Common myeloid progenitor, CD34-positive (primary cell): ENCODE measurements at places on chromosomes 12 and 14.
A peak's percentile ranks its signal among the peaks of the same experiment; 100 is the strongest.

- DNase-seq: no peak
Measured at GRCh38 chr14:56738020-56738419, 72.3 kb downstream of the OTX2 start.

DNA sequence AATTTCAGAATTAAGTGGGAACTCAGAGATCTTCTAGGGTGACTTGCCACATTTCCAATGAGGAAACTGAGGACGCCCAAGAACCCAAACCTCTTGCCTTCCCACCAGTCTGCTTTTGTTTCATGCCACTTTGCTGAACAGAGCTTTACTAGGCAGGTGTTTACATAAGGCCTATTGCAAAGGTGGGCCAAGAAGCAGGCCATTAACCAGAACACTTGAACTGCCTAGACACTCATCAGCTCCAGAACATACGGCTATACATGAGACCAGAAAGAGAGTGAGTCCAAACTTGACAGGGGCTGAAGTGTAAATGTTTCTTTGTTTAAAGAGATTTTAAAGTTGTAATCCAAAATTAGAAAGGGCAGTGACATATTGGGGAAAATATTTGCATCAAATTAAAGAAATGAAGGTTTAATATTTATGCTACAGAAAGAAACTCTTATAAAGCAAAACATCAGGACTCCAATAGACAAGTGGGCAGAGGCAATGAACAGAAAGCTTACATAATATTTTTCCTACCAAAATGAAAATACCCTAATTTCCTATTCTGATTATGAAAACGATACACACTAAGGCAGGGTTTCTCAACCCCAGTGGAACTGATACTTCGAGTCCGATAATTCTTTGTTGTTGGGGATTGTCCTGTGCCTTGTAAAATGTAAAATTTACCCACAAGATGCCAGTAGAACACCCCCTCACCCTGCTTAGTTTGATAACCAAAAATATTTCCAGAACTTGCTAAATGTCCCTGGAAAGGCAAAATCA lies 11.7 kb downstream of the BATF start:
- no peak for DNase-seq

DNA sequence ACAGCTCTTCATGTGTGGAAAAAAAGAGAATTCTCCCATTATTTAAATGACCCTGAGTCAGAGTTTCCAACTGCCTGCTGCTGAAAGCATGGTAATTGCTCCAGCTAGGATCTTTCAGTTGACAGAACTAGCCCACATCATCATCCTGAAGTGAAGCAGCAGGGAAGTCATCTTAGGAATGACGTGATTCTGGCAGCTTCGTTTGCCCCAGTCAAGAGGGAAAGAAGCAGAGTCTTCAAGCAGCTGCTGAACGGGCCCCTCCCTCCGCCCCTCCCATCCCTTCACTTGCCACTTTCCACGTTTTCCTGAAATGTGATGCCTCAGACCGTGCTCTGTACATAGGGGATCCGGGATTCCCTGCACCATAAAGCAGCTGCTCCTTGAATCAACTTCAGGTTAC lies 455.0 kb upstream of the TMEM132C start:
- DNase-seq: no peak

DNA sequence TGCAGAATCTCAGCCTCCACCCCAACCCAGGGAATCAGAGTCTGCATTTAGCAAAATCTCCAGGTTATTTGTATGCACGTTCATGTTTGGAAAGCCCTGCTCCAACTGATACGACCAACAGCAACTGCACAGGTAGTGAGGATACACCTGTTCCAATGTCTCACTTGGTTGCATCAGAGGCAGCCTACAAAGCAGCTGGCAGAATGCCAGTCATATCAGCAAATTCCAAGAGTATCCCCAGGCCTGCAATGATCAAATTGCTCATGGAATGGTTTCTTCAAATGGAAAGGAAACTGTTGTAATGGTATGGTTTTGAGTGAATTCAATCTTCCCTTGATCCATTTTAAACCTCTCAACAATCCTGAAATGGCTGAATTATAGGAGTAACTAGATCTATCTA lies 75.4 kb downstream of the GRIP1 start:
- no peak for DNase-seq

GRCh38 chr12:99810718-99811593 lies 163.4 kb downstream of the GARIN6 start:
- peak; percentile 8 for DNase-seq

- DNase-seq: peak; percentile 83
Measured at GRCh38 chr14:93112891-93113677, 2.6 kb downstream of the ITPK1 start.

DNA sequence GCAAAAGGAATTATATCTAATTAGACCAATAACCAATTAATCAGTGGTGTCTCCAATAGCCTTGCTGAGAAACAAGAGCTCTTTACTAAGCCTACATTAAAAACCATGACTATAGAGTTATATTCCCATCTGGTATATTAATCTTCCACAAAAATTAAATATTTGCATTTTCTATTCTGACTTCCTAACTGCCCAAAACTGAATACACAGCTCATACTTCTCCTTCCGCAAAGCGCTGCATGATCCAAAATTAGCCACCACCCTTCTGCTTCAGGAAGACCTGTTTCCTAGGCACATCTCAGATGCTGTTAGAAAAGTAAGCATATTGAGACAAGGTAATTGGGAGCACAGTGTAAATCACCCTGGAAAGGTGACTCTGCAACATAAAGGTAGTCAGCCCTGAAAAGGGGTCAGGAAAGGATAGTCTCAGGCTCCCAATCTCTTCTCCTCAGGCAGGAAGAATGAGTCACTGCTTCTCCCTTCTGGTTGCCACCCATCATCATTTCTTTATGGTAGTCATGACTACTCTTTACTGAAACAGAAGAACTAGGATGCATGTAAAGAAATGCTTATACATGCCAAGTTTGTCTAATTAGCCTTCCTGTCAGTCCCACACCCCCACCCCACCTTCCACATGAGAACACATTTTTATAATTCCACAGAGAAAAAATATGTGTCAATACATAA lies 54.3 kb downstream of the PLCZ1 start:
- DNase-seq: peak; percentile 65

GRCh38 chr14:51957950-51958349 lies 31.4 kb upstream of the RTRAF start:
- no peak for DNase-seq

DNA sequence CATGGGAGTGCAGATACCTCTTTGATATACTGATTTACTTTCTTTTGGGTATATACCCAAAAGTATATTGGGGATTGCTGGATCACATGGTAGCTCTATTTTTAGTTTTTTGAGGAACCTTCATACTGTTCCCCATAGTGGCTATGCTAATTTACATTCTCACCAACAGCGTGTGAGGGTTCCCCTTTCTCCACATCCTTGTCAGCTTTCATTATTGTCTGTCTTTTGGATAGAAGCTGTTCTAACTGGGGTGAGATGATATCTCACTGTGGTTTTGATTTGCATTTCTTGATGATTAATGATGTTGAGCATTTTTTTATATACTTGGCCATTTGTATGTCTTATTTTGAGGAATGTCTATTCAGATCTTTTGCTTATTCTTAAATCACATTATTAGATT lies 44.1 kb upstream of the JDP2 start:
- peak; percentile 65 for DNase-seq

- no peak for DNase-seq
Measured at GRCh38 chr12:125889742-125890141, 824.5 kb downstream of the AACS start.
